ENCODE measurements at places on chromosomes 2 and 18.

- no peak for DNase-seq
Measured at GRCh38 chr18:34624551-34624950, 85.5 kb upstream of the DTNA start.

DNA sequence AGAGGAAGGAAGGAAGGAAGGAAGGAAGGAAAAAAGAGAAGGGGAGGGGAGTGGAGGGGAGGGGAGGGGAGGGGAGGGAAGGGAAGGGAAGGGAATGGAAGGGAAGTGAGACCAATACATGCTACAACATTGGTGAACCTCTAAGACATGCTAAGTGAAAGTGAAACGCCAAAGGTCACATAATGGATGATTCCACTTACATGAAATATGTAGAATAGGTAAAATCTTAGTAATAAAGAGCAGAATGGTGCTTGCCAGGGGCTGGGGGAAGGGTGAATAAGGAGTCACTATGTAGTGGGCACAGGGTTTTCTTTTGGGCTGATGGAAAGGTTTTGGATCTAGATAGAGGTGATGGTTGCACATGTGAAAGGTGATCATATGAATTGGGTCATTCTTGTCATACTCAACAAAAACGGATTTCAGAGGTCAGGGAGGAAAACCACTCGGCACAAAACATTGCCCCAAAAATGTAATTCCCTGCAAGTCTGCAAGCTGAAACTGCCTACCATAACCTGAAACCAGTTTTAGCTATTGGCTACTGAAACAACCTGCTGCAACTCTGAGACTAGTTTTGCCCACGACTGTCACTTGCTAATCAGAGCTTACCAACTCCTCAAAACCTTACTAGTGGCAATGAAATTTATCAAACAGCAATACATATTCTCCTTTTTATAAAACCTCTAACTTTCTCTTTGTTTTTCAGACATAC, 59.2 kb downstream of the CCDC141 start:
- no peak for DNase-seq

- DNase-seq = no peak
Measured at GRCh38 chr2:28436525-28437051, 43.9 kb downstream of the FOSL2 start.

DNA sequence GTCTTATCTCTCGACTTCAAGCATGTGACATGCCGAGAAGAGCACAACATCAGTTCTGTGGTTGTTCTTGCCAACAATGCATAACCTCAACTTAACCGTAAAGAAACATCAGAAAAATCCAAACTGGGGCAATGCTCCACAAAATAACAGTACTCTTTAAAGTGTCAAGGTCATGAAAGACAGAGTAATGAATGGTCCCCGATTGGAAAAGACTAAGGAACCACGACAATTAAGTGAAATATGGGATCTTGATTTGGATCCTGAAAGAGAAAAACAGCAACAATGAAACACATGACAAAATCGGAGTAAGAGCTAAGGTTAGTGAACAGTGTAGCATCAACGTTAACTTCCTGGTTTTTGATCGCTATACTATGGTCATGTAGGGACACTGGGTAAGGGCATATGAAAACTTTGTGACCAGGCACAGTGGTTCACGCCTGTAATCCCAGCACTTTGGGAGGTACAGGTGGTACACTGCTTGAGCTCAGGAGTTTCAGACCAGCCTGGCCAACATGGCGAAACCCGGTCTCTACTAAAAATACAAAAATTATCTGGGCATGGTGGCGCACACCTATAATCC, 55.2 kb downstream of the UNC50 start:
- no peak for DNase-seq

DNA sequence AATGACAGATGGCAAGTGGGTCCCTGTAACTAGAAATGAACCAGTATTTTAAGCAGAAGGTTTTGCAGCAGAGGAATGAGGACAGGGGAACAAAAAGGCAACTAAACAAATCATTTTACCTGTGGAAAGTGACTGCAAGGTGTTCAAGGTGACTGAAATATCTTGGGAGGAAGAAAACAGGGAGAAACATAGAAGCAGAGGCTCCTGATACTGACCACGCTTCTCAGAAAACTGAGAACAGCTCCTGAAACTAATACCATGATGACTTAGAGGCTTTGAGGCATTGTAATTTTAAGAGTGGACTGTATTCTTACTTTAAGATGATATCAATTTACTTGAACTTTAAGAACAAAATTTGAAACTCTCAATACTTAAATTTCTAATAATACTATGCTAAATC, at the start of gene DYTN:
Gene DYTN, minus strand, starts transcription at position 101 of the 400 bp plus-strand sequence. CDS start 117 bp downstream, outside the sequence.
- DNase-seq = no peak

DNA sequence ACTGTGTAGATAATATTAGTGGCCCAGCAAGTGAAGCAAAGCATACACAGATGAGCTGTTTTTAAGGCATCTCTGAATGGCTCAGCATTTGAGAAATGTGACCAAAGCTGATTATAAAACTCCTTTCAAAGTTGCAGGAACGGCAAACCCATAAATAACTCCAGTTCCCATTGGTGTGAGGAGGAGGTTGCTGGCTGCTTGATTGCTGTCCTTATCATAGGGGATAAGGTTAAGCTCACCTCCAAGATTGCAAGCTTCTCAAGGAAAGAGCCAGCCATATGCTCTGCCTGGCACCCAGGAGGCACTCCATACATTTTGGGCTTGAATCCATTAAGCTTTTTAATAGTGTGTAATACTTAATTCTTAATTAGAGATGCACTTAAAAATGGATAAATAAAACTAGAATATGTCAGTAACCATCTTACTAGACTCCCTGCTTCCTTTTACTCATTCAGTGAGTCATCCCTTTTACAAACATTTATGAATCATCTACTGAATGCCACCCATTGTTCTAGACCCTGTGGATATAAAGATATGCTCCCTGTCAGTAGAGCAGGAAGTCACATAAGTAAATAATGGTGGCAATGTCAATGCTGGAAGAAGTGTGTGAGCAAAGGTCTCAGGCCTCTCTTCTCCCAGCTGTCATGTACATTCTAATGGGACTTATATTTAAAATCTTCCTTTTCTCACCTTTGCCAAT, 99.3 kb downstream of the SPATS2L start:
- DNase-seq = no peak

GRCh38 chr2:206075113-206075512, 10.9 kb downstream of the INO80D start:
- no peak for DNase-seq

- no peak for DNase-seq
Measured at GRCh38 chr2:10926191-10926820, 14.6 kb downstream of the KCNF1 start.

GRCh38 chr2:234285541-234285940, 211.3 kb downstream of the ARL4C start:
- DNase-seq = no peak

DNA sequence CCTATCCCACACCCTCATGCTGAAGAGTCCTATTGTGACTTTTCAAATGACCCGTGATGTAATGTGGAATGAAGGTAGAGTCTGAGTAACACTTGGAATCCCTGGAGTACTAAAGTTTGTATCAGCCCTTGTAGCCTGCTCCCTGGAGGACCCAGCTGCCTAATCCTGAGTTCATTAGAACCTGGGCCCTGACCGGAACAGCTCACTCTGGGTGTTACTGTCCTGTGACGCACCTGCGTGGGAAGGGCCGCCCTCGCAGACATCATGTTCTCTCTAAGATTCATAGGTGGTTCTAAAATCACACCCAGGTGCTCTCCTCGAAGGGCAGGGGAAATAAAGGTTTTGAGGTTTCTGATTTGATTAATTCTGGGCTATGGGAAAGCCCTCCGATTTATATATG, 62.3 kb downstream of the NCK2 start:
- DNase-seq = peak; percentile 64

GRCh38 chr2:96409081-96409819, 73.7 kb downstream of the NCAPH start:
- DNase-seq = no peak

- DNase-seq = no peak
Measured at GRCh38 chr2:159228081-159228581, 58.4 kb downstream of the WDSUB1 start.

DNA sequence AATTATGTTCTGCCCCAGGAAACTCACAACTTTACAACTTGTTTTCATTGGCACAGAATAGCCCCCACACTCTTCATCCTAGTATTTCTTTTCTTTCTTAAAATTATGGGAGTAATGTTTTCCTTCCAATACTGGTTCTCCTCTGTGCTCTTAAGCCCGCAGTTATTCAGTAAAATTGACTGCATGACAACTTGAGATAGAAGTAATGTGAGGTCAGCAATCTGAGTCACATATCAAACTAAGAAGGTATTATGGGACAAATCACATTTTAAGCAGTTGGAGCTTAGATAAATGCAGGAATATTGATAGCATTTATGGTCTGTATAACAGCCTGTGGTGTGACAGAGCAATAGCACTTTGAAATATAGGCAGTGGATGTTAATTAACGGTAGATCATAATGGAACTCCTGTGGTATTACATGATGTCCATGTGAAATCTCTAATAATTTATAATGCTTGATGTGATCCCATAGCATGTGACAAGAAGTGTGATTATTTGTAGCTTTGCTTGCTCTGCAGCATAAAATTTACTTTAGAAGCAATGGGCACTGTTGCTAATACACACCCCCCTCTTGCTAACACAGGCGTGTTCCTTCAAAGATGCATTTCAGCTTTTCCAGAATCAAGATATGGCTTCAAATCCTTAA, 351.4 kb upstream of the CDH20 start:
- DNase-seq = no peak

GRCh38 chr2:128580988-128581848, 262.6 kb upstream of the HS6ST1 start:
- DNase-seq = no peak

- no peak for DNase-seq
Measured at GRCh38 chr2:182542501-182543258, 115.8 kb upstream of the PDE1A start.

DNA sequence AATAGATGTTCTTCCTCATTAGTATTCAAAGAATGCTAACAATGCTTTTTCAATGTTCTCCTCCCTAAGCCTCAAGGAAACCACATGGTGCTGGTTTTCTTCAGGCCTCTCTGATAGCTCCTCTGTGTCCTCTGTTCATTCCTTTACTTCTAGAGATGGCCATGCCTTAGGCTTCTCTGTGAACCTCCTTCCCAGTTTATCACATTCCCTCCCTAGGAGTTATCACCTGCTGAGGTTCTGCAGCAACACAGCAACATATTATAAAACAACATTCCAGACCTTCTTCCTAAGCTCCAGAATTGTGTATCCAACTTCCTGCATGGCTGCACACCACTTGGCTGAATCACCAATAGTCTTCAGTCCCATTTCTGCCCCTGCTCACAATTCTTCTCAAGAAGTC, 325.5 kb downstream of the IRS1 start:
- DNase-seq = no peak

- DNase-seq = no peak
Measured at GRCh38 chr18:57792631-57793301, 10.3 kb downstream of the ATP8B1 start.

GRCh38 chr2:45700407-45701013, 49.0 kb downstream of the PRKCE start:
- DNase-seq = no peak

DNA sequence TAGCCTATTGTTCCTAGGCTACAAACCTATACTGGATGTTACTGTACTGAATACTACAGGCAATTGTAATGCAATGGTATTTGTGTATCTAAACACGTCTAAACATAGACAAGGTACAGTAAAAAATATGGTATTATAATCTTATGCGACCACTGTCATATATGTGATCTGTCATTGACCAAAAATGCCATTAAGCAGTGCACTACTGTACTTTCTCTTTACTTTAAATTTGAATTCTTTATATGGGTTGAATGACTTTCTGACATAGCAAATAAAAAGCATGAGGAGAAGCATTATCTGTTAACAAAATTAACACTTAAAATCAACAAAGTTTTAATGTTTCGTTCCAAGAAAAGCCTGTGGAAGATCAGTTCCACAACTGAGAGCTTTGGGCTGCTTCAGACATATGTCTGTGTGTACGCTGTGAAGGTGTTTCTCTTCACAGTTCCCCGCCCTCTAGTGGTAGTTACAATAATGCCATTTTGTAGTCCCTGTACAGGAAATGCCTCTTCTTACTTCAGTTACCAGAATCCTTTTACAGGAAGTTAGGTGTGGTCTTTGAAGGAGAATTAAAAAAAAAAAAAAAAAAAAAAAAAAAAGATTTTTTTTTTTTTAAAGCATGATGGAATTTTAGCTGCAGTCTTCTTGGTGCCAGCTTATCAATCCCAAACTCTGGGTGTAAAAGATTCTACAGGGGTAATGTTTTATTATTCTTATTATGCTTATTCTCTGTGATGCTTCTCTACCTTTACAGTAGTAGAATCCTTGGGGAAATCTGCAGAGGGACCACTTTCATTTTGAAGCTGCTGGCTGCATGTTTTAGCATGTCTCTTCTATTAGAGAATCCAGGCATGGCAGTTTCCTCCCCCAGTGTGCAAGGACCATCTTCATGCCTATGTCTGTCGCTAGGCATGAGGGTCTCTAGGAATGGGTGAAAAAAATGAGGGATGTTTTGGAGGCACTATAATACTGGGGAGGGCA, 54.5 kb downstream of the SCN2A start:
- DNase-seq = peak; percentile 47

DNA sequence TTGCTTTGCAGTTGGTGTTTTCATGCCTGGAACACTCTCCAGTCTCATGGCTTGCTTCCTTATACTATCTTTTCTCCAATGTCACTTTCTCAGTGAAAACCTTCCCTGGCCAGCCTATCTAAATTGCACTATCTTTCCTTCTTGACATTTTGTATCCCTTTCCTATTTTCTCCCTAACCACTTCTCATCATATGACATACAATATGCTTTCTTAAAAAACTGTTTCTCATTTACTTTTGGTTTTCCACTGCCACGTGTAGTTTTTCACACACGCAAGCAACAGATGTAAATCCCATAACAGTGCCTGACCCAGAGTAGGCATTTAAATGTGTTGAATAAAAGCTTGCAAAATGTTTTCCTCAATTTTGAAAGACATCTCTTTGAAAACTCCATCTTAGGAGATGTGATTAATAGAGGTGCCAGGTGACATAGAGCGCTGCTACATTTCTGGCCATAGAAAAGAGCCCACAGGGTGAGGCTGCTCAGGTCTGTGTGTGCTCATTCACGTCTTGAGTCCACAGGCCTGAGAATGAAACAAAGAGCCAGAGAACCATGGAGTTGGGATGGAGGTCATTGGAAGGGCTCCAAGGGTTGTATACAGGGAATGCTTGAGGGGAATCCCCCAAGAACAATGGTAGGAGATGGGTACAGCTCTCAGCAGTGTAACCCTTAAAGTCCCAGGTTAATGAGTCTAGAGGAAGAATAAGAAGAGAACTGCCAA, 12.7 kb downstream of the ZNF24 start:
- no peak for DNase-seq

All from activated CD4-positive, alpha-beta T cell treated with anti-CD3 and anti-CD28 coated beads for 4 hours (primary cell).